Germinal center (tissue), 1 donor: ENCODE measurements at places on chromosomes 6 and 20.
A peak's percentile ranks its signal among the peaks of the same experiment; 100 is the strongest.

DNA sequence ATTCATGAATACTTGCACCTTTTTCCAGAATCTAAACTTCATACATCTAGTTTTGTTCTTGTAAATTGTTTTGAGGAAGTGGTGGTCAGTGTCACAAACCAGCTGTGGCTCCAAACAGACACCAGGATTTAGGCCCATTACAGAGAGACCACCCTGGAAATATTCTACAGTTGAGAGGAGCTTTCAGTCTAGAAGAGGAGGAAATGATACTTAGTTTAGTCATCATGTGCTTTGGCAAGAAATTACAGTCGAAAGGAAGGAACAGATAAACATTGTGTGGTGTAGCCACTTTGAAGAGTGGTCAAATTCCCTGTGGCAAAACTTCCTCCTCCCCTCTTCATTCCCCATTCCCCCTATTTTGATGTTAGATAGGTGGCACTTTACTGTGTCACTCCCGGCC, 15.7 kb downstream of the DCBLD1 start:
- no peak for DNase-seq

- no peak for DNase-seq
Measured at GRCh38 chr6:113120582-113121285, 736.4 kb upstream of the MARCKS start.

- no peak for DNase-seq
Measured at GRCh38 chr6:16849280-16849987, 88.2 kb upstream of the ATXN1 start.

GRCh38 chr6:137530404-137530803, 36.2 kb upstream of the OLIG3 start:
- DNase-seq: no peak

GRCh38 chr20:1242530-1242929, 16.7 kb downstream of the RAD21L1 start:
- DNase-seq: no peak

DNA sequence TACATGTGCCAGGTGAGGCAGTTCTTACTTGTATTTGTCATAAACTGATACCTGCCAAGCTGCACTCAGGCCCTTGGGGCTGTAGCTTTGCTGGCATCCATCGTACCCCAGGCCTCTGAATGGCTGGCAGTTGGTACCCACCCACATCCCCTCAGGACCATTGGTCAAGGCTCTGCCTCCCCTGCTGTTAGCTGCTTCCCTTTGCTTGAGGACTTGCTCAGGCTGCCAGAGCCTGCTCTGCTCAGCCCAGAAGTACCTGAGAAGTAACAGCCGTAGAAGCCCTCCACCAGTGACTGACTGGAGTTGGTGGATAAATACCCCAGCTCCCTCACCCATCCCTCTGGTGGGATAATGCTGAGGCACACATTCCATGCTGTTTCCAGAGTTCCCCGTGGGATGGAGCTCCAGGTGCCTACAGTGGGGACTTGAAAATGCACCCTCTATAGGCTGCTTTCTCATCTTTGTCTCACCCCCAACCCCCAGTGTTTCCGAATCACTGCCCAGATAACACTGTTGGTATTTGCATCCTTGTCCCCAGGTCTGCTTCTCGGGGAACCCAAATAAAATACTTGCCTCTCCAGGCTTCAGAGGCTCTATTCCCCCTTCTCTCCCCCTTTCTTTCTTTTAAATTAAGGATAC, 7.3 kb downstream of the EBF4 start:
- no peak for DNase-seq

DNA sequence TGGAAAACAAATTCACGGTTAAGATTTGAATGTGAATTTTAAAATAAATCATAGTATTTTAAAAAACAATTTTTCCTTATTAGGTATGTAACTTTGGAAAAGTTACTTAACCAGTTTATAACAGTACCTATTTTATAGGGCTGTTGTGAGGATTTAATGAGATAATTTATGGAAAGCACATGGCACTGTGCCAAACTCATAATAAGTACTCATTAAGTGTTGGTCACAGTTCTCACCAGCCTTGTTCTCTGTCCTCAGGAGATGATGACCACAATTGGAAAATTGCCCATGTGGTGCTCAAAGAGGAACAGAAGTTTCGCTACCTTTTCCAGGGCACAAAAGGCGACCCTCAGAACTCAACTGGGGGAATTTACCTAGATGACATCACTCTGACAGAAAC, 39.6 kb downstream of the MEP1A start:
- no peak for DNase-seq

- no peak for DNase-seq
Measured at GRCh38 chr6:133301835-133302234, 60.7 kb downstream of the EYA4 start.

DNA sequence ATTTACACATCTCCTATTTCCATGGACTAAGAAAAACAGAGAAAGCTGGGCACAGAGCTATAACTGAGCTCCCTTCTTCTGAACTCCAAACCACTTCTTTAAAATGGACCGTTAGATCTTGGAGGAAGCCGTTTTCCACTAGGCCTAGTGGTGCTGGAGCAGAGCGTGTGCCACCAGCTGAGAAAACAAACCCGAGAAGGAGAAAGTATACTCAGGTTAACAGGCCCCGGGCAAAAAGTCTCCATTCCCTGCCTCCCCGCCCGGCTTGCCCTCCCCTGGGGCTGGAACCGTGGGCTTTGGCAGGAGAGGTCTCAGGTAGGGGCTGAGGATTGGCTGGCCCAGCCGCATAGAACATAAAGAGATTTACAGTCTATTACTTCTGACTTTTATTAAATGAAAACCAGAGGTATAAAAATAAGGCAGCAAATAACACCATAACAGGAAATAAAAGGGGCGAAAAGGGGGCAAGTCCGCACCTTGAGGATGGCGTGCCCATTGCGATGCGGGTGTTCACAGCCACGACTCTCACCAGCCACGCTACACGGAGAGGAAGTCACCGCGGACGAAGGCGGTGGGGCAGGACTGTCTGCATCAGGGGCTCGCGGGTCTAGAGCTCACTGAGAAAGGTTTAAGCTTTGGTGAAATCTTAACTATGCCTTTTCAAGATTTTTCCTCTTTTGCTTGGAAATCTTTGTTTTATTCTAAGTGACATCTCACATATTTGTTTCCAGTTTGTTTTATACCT, 191.2 kb upstream of the GMDS start:
- DNase-seq: no peak

DNA sequence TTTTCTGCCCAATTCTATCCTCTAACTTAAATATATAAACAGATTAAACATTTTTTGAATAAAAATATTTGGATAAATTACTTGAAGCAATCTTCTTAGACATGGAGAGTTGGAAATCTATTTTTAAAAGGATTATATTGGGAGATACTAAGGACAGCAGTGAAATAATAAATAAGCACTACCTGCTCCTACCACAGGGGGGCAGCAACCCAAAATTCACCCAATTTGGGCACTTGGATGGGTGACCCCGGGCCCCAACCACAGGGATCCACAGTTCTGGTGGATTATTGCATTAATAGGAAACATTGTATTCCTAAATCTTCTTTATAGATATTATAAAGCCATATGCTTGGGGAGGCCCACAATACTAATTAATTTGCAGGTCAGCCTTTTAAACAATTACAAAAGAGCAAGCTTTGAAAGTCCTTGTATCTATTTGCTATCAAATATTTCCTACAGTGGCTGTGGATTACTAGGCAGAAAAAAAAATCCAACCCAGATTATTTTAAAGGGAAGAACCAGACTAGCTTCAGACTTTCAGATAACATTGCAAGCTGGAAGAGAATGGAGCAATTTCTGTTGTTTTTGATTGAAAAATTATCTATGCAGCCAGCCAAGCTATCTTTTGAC, 66.4 kb upstream of the PDE10A start:
- DNase-seq: peak; percentile 53

GRCh38 chr6:170584954-170585498, 589 bp upstream of the PDCD2 start:
- no peak for DNase-seq

DNA sequence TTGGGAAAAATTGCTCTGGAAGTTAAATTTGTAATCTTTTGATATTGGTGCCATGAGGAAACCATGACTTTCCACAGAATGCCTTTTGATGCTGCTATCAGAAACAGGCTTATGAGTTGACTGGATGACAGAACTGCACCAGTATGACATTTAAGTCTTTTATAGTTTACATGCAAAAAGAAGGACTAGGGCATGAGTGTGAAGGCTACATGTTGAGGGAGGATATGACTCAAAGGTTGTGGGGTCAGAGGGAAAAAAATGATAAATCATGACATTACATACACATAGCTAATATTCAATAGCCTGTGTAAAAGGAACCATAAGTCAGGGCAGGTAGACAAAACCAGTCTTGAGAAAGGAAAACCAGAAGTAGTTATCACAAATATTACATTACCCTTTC, 182.2 kb downstream of the COL12A1 start:
- DNase-seq: no peak

DNA sequence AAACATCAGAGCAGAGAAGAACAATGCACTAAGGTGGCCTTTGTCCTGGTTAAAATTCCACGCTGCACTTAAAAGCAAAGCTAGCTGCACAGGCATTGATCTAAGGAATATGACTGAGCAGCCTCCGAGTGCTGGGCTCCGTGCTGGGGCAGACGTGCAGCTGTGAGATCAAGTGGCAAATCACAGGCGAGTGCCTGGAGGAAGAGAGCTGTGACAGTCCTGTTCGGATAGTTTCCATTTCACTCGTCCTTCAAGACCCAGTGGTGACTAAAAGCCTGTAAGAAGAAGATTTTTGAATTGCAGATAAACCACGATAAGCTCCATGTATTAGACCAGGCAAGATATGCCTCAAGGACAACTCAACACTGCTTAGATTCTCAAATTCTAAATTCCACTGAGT, 247.9 kb downstream of the ANKRD60 start:
- no peak for DNase-seq

GRCh38 chr6:91678679-91679446, 1092.0 kb upstream of the MAP3K7 start:
- no peak for DNase-seq

- DNase-seq: no peak
Measured at GRCh38 chr6:66628917-66629316, 921.9 kb upstream of the EYS start.

DNA sequence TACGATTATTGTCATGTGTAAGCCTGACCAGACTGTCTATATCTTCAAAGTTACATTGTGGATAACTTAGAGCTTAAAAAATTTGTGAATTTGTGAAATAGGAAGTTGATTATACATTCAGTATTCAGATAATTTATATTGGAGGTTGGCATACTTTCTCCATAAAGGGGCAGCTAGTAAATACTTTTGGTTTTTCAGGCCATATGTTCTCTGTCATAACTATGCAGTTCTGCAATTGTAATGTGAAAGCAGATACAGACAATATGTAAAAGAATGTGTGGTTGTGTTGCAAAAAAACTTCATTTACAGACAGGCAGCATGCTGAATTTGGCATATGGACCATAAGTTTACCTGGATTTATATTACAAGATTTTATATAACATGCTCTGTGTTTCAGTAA, 29.3 kb downstream of the HSF2 start:
- no peak for DNase-seq

GRCh38 chr6:130211691-130212090, 11.1 kb downstream of the SAMD3 start:
- DNase-seq: no peak

DNA sequence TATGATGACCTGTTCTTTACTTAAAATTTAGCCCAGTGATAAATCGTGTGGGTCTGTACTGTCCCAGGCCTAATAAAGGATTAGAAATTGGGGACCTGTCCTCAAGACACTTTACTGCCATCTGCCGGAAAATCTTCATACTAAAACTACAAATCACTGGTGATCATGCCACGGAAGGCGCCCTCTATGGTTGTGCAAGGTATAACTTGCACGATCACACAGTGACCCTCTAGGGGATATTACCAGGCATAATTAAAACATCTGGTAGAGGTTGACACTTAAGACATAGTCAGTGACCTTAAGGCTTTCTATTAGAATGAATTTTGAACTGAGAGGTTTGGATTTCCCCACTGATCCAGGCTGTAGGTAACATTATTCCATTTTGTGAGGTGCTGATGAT, 172.6 kb downstream of the BMP2 start:
- DNase-seq: no peak

GRCh38 chr6:422433-423054, 31.0 kb downstream of the IRF4 start:
- DNase-seq: no peak

- DNase-seq: no peak
Measured at GRCh38 chr20:39133201-39133600, 171.1 kb downstream of the DHX35 start.

GRCh38 chr20:22289442-22289841, 294.9 kb downstream of the FOXA2 start:
- DNase-seq: no peak
